Stimulated activated CD4-positive, alpha-beta T cell treated with anti-CD3 and anti-CD28 coated beads, Interleukin-4, amount 100 ng/mL, for 48 hours (primary cell): ENCODE measurements at places on chromosomes 12 and 14.
A peak's percentile ranks its signal among the peaks of the same experiment; 100 is the strongest.

GRCh38 chr12:56258820-56259183 lies 618 bp upstream of the ANKRD52 start:
- DNase-seq, result no peak

- DNase-seq, result no peak
These were observed 24.0 kb upstream of the LGR5 start for GRCh38 chr12:71415336-71416231.

DNA sequence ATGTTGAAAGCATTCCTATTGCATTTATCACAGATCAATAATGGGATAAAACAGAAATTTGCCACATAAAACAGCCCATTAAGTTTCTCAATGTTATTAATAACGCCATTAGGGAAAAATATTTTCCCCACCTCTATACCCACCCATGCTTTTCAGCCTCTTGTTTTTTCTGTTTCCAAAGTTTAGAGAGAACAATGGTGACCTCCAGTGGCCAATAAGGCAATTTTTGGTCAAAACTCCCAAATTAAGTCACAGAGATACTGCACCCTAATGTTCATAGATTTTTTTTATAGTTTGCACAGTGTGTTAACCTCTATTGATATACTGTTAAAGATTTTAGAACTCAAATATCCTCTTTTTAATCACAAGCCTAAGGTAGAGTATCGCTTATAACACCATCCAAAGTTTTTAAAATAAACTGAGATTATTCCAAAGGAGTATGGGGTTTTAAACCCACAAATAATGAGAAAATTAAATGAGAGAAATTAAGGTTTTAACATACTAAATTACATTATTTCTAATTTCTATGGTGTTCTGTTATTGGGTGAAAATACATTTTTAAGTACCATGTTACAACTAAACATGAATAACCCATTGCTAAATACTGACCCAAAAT lies 184.7 kb upstream of the DCN start:
- no peak for DNase-seq

GRCh38 chr14:63752449-63753169 lies 24.7 kb upstream of the SGPP1 start:
- no peak for DNase-seq

GRCh38 chr12:78034025-78034424 lies 203.3 kb downstream of the NAV3 start:
- DNase-seq, result no peak

GRCh38 chr14:85415015-85415712 lies 114.8 kb upstream of the FLRT2 start:
- no peak for DNase-seq

DNA sequence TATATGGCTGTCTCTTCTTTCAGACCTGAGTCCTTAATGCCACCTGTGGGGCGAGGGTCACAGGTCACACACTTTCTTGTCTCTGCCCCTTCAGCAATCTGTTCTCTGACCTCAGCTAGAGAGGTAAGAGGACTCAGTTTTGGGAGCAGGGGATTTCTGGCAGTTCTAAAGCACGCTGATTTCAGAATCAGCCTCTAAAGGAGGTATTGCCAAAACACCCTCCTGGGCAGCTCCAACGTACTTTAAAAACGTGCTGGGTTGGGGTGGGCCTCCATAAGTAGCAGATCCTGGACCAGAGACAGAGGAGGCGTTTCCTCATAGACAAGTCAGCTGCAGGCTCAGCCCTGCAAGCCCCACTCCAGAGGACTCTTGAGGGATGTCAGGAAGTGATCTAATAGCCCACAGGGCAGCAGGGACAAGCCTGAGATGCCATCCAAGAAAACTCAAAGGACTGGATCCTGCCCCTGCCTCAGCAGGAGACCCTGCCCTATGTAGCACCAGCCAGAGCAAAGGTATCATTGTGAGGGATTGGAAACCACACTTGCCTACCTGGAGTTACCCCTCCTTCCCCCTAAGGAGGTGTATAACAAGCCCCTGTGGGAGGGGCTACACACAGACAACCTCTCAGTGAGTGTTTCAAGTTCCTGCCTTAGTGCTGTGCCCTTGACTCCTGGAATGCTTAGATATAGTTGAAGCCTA lies 8.5 kb downstream of the CTDSP2 start:
- no peak for DNase-seq

DNA sequence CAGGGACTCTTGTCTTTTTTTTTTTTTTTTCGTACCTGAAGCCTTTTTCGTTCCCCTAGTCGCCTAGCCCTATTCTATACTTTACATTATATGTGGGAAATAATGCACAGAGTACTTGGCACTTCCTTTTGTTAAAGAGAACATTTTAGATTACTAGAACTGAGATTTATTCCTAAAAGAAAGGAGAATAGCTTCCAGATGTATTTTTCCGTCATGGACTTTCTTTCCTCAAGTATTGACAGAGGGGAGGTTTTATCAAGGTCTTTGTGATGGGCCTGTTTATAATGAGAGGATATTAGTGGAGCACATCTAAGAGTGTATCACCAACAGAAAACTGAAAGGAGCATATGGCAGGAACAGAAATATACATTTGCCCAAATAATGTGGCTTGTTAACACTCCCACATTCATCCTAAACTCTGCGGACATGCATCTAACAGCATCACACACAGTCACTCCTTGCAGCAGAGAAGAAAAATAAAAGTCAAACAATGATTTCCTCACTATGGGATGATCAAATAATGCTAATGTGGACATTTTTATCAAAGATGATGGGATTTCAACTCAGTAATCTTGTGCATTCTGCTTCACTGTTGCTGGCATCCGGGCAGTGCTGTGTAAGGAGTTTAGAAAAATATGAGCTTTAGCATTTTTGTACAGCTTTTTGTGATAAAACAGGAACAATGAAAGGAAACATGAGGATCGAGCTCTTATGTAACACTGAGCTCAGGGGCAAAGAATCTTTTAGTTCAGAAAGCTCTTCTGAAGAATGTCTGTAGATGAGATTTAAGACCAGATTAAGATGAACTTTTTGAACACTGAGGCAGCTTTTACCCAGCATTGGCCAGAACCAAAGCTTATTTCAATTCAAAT lies 183.1 kb downstream of the EGLN3 start:
- no peak for DNase-seq

DNA sequence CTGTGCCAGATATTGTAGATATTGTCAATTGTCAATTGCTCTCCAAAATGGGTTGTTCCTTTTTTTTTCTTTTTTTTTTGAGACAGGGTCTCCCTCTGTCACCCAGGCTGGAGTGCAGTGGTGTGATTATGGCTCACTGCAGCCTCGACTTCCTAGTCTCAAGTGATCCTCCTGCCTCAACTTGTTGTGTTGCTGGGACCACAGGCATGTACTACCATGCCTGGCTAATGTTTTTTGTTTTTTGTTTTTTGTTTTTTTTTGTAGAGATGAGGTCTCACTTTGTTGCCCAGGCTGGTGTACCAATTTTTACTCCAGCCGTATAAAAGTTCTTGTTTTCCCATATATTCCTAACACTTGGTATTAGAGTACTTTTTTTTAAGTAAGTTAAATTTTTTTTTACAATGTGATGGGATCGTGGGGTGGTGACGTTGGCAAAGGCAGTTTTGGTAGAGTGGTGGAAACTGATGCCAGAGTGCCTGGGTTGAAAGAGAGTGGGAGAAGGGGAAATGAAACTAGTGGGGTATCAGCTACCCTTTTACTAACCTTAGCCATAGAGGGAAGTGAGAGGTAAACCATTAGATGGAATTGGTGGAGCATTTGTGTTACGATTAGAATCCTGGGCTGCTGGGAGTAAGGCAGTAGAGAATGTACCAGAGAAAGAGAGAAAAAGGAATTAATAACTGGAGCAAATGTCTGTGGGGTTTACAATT lies 33.0 kb upstream of the CFAP54 start:
- DNase-seq, result no peak

DNA sequence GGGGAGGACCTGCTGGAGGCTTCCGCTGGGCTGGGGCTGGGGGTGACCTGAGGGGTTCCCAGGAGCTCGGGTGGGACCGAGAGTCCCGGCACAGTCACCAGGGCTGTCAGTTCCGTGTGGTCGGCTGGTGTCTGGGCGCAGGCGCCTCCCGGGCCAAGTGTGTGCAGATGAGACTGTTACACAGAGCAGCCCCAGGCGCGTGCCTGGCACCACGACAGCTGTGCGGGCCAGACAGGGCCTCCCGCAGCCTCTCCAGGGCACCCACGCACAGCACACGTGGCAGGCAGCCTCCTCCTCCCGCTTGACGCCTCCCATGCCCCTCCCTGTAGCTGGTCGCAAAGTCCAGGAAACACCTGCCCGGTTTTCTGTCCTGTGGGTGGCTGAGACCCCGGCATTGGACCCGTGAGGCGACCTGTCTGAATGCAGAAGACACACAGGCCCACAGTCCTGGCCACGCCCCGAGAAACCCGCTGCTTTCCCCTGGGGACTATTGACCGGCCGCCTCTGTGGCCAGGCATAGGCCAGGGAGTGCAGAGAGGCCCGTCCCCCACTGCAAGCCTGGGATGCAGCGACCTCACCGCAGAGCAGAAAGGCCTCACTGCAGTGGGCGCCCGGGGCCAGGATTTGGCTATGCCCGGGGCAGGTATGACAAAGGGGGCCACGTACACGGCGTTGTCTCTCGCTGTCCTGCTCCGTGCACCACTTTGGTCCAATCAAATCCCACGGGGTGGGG lies 12.1 kb upstream of the GALNT9 start:
- no peak for DNase-seq

DNA sequence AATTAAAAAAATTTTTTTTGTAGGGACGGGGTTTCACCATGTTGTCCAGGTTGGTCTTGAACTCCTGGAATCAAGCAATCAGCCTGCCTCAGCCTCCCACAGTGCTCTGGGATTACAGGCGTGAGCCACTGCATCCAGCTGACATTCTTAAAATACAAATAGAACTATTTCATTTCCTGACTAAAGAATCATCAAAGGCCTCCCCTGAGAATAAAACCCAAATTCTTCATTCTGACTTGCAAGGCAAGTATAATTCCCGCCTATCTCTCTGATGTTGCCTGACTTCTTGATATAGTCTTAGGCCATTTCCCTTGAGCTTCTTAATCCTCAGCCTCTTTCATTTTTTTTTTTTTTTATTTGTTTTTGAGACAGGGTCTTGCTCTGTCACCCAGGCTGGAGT lies 4.4 kb upstream of the BICD1 start:
- no peak for DNase-seq

- no peak for DNase-seq
These were observed 72.3 kb upstream of the STXBP6 start for GRCh38 chr14:25122211-25122610.

DNA sequence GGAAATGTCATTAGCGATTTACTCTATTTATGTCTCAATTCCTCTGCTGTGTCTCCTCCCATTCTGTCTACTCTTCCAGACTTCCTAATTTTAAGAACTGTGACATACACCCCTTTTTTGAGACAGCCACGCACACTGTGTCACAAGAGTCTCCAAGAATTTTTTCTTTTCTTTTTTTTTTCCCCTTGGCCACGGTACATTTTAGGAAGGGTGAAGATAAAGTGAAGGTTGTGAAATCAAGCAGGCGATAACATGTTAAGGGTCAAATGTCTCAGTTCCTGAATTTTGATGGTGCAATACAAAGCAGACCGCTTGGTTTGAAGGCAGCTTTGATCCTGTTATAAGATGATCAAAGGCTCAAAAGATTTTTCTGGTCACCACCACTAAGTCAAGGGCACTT lies 4.3 kb downstream of the OLR1 start:
- no peak for DNase-seq

- DNase-seq, result no peak
These were observed 94.0 kb downstream of the NUAK1 start for GRCh38 chr12:106044773-106045172.

- no peak for DNase-seq
These were observed 834.7 kb downstream of the FLRT2 start for GRCh38 chr14:86364634-86365033.

- no peak for DNase-seq
These were observed 314.3 kb upstream of the RTL1 start for GRCh38 chr14:101217616-101218371.

DNA sequence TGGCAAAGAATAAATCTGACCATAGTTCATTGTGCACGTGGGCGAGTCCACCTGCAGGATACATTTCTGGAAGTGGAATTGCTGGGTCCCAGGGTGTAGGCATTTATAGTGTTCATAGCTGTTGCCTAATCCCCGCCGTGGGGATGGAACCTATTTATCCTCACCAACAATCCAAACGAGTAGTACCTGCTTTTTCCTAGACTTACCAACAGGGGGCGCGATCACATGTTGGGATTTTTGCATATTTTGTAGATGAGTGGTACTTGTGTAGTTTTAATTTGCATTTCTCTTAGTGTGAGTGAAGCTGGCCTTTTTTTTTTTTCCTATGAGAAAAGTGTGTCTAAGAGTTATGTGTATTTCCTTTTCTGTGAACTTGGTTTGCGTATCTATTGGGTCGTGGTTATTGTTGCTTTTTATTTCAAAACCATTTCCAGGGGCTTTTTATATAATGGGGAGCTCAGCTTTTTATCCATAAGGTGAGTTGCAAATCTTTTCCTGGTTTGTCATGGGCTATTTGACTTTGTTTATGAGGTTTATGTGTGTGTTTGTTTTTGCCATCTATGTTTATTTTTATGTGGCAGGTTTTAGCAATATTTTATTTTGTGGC lies 67.2 kb downstream of the CCDC92 start:
- peak; percentile 48 for DNase-seq

DNA sequence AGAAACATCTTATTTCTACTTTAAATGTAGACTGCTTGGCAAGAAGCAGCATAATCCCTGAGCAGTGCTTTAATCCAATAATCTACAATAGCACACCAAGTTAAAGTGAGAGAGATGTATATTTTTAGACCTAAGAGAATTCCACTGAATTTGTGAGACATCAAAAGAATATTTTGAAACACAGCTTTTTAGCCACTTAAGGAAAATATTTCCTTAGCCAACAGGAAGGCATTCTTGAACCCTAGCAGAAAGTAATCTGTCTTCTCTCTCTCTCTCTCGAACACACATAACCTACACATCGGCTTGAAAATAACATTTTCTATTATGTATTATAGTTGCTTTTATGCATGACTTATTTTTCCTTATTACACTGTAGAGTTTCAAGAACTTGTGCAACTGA lies 34.0 kb downstream of the KITLG start:
- no peak for DNase-seq

DNA sequence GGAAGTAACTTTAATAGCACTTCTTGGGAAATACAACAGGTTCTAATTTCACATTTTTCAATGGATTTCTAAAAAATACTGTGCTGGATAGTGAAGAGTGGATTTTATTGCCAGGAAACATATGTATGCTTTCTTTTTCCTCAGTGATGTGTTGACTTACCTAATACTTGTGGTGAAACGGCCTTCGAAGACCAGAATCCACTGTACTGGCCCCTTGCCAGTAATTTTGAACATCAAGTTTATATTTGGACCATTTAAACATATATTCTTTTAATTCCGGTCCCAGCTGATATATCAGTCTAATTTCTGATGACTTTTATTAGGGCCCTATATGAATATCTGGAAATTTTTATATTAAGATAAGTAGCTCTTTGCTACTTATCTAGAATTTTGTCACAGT lies 1.8 kb downstream of the MSRB3 start:
- DNase-seq, result no peak

- DNase-seq, result no peak
These were observed 344.6 kb downstream of the C12orf75 start for GRCh38 chr12:105674871-105675699.

- no peak for DNase-seq
These were observed 32.7 kb upstream of the SYT10 start for GRCh38 chr12:33472299-33472698.

GRCh38 chr12:50517421-50518048 lies 12.8 kb downstream of the DIP2B start:
- DNase-seq, result no peak

- no peak for DNase-seq
These were observed 6.7 kb upstream of the STON2 start for GRCh38 chr14:81406863-81407262.

- no peak for DNase-seq
These were observed 12.9 kb upstream of the SLC38A2 start for GRCh38 chr12:46385438-46385837.

- DNase-seq, result no peak
These were observed 30.0 kb downstream of the NOC4L start for GRCh38 chr12:132174015-132174838.
